ENCODE measurements at places on chromosomes 2 and 18.

- DNase-seq, result no peak
These were observed 81.0 kb upstream of the TMEM17 start for GRCh38 chr2:62586981-62587380.

DNA sequence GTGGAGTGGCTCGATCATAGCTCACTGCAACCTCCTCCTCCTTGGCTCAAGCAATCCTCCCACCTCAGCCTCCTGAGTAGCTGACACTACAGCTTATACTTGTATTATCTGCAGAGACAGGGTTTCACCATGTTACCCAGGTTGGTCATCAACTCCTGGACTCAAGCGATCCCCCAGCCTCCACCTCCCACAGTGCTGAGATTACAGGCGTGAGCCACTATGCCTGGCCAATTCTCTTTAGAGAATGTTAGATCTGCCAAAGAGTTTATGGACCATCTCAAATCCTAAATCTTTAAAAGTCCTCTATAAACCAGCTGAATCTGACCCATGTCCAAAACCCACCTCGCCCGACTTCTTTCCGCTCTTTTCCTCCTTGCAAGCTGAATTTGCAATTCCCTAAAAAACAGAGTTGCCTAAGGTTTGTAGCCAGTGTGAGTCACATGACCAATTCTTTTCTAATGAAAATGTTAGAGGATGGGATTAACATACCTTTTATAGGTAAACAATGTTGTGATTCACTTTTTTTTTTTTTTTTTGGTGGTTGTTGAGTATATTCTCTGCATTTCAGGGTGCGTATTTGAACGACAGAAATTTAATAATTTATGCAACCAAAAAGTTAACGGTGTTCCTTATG lies 2.4 kb upstream of the PMAIP1 start:
- no peak for DNase-seq

- DNase-seq, result no peak
These were observed 123.4 kb upstream of the DSEL start for GRCh38 chr18:67639872-67640271.

GRCh38 chr2:235515821-235516220 lies 22.0 kb downstream of the AGAP1 start:
- no peak for DNase-seq

- DNase-seq, result peak; percentile 31
These were observed 748 bp upstream of the ZNF804A start for GRCh38 chr2:184597571-184597991.

DNA sequence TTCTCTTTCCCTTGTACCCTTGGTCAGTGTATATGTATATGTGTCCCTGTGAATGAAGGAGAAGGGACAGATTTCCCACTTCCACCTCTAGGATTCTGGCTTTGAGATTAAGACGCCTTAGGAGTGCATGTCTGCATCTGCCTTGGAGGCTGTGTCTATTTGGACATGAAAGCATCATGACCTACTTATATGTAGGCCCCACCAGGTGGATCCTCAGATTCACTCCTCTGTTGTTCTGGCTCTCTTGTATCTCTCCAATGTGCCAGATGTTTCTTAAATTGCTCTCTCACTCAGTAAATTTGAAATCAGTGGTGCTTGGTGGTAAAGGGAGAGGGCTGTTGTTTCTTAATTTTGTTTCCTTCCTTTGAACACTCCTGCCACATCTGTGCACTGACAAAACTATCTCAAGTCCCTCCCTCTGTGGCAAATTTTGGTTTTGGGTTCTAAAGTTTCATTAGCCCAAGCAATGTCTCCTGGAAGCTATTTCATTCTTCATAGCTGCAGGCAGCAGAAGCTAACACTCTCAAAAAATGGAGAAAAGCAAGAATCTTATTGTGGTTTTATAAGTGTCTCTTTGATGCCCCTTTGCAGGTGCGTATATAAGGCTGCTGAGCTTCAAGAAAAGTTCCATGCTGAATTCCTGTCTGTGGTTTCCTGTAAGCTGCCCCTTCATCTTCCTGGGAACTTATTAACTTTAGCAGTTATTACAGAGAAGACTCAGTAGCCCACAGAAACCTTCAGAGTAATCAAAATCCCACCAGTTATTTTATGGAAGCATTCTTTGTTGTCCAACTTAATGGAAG lies 179.7 kb upstream of the SETBP1 start:
- no peak for DNase-seq

DNA sequence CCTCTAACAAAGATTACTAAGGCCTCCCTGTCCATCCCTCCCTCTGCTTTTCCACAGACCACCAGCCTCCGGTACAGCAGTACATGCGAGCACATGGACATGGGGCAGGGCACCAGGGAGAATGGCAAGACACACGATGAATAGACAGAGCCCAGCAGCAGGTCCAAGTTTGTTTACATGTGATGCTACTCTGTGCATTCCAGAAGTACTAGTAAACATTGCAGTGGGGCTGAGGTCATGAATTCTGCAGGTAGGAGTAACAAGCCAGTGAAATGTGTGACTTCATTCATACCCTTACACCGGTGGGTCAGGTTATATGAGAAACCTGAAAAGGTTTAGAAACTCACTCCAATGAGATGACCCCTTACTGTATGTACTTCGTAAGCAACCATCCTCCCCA lies 205.7 kb downstream of the BCL11A start:
- DNase-seq, result no peak

DNA sequence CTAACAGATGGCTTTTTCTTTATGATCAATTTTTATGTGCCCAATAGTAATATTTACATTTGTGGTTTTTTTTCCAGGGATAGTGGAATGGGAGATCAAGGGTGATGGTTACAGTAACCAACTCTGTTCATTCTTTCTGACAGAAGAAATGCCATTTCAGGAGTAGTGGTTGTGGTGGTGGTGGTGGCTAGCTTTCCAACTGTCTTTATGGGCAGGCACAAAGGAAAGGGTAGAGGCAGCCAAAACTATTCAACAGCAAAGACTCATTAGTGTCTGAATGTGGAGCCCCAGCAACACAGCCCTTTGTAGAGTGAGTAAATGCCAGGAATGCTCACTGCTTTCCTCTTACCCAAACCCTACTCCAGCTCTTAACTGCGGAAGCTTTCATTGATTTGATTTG lies 227.7 kb downstream of the RND3 start:
- no peak for DNase-seq

GRCh38 chr2:11621410-11621809 lies 48.6 kb downstream of the NTSR2 start:
- no peak for DNase-seq

DNA sequence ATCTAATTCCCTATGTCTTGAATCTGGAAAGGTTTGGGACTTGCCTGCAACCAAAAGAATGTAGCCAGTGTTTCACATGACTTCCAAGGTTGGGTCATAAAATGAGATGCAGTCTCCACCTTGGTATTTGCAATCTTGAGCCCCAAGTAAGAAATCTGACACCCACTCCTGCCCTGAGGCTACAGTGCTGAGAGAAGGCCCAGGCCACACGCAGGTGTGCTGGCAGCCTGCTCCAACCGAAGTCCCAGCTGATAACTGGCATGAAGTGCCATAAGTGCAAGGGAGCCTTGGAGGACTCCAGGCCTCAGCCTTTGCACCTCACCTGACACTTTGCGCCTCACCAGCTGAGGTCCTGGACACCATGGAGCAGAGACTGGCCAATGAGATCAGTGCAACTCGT lies 182.7 kb downstream of the ANAPC1 start:
- no peak for DNase-seq

DNA sequence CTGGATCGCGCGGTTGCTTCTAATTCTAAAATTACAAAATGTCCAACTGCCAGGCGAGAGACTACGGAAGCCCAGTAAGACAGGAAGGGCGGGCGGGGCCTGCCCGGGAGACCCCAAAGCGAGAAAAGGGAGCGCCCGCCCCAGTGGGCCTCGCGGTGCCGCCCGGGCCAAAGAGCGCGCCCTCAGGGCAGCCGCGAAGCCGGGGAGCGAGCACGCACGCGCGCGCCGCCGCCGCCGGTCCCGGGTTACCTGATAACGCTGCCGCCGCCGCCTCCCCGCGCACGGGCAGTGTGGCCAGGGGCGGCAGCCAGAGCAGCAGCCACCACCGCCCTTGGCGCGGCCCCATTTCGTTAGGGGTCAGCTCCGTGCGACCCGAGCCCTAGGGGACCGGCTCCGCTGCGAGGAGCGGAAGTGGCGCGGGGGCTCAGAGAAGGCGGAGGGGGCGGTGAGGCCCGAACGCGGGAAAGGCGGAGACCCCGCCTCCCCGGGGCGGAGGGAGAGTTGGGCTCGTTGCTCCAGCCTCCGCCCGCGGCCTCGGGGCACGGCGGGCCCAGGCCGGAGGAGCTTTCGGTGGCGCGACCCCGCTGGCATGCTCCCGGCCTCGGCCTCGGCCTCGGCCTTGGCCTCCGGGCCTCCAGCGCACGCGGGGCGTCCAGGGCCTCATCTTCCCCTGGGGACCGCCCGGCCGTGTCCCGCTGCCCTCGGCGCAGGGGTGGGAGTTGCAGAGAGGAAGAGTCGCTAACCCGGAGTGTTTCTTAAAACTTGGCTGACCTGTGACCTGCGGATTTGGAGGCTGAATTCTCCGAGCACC lies at the start of gene NEMP2:
NEMP2 (minus strand) TSS at position 413 of the 811 bp plus-strand sequence; CDS start at position 346, 67 bp downstream.
- DNase-seq, result peak; percentile 82

DNA sequence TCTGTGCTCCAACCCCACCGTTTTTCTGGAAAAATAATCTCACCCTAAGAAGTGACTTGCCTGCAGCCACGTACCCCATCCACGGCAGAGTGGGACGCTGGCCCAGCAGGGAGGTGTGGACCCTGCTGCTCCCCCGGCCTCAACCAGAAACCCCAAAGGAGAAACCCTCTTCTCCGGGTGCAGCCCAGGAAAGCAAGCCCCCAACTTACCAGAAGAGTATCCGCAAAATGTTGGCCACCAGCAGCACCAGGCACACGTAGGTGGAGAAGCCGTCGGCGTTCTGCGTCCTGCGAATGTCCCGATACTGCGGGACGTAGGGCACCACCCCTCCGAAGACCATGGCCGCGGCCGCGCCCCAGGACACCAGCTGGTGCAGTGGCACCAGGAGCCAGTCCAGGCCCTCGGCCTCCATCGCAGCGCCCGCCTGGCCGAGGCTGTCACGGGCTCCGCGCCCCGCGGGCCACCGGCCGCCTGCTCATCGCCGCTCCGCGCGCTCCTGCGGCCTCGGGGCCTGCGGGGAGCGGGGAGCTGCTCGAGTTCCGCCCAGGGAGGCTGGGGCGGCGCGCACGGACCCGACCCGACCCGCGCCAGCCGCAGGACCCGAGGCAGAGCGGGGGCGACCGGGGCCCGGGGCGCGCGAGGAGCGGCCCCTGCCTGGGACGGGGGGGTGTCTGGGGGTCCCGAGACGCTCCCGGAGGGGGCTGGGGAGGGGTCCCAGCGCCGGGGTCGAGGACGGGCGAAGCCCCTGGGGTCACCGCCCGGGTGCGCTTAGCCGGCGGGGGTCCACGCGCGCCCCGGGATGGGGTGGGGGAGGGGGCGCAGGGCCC lies 725 bp downstream of the SLC66A2 start:
- no peak for DNase-seq

DNA sequence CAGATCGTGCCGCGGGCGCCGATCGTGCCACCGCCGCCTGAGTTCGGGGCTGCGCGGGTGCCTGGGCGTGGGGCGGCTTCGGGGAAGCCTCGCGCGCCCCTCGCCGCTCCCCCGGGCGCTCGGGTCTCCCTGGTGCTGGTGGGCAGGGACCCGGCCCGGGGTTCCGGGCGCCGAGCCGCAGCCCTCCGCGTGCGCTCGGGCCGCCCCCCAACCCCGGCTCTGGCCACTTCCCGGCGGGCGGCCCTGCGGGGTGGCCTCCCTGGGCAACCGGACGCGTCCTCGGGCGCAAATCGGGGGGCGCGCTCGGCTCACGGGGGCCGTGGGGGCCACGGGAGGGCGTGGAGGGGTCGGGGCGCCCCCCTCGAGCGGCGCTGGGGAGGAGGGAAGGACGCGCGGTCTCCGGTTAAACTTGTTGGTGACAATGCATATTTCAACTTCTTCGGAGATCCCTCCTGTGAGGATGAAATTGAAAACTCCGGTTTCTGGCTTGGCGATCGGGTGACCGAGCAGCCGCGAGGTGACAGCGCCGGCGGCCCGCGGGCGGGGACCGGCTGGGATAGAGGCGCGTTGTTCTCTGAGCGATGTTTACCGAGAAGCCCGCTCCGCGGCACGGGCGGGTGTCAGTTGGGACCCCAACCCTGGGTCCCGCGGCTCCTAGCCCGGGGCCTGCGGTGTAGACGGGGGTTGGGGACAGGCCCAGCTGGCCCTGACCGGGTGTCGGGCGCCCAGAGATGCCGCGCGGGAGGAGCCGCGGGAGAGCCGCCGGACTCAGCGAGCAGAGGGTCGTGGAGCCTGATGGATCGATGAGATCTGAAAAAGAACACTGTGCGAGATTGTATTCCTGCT lies 676 bp downstream of the SH3BP4 start:
- no peak for DNase-seq
